GM23338 (cell line): ENCODE measurements at places on chromosomes 4 and X. TPM values are rescaled to one million over a fixed set of nuclear protein-coding genes. Genes with fewer than 3 reads are reported as not detected.
A peak's percentile ranks its signal among the peaks of the same experiment; 100 is the strongest.

DNA sequence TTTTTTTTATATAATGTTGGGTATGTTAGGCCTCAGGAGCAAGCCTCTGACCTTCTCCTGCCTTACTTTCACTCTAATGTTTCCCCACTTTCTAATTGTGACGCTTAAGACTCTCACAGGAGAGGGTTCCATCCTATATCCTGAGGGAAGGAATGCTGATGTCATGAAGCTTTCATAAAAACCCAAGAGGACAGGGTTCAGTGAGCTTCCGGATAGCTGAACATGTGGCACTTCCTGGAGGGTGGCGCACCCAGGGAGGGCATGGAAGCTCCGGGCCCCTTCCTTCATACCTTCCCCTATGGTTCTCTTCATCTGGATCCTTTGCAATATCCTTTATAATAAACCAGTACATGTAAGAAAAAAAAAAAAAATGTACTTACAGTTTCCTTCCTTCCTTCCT, 48.0 kb upstream of the TMPRSS11E start:
- H3K27ac ChIP-seq = no peak overlapping the region
- H3K36me3 ChIP-seq = no peaks in the 10 kb centered on the region
- no peak for DNase-seq
- no peak overlapping the region for H3K4me3 ChIP-seq

- H3K27me3 ChIP-seq = no peaks in the 10 kb centered on the region
- H3K36me3 ChIP-seq = peaks cover 3% of the 10 kb centered on the region; the same call in 1 of the 2 replicates
- H3K4me1 ChIP-seq = peaks cover 7% of the 10 kb centered on the region
Measured at GRCh38 chr4:118683513-118683912, 1.7 kb upstream of the METTL14 start.

GRCh38 chrX:40092808-40093435, 4.8 kb downstream of the BCOR start:
- peaks cover 22% of the 10 kb centered on the region for H3K27me3 ChIP-seq
- peak overlapping the region; percentile 55 for H3K4me3 ChIP-seq
- DNase-seq = peak; percentile 69
- peak overlapping the region; percentile 92 for H3K27ac ChIP-seq
- peaks cover 20% of the 10 kb centered on the region for H3K4me1 ChIP-seq

DNA sequence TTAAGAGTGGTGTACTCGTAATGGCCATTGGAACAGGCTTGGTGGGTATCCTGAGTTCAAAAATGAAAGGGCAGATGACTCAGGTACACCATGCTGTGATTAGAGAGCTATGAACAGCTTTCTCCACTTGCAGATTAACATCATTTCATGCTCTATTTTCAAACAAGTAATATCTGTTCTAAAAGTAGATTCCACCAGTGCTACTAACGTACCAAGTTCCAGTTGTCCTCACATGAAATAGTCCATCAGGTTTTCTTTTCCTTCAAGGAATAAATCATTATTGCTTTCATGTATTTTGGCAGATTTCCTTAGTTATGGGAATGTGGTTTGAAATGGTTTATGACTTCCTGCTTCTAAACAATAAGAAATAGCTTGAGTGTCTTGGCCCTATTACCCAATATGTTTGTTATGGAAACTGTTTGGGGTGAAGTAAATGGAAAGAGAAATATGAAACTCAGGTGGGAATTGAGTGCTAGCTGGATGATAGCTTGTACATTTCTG, 49.9 kb downstream of the PCDH7 start:
- DNase-seq = no peak
- H3K4me3 ChIP-seq = no peak overlapping the region
- H3K36me3 ChIP-seq = no peaks in the 10 kb centered on the region
- no peak overlapping the region for H3K27ac ChIP-seq
- no peaks in the 10 kb centered on the region for H3K27me3 ChIP-seq

DNA sequence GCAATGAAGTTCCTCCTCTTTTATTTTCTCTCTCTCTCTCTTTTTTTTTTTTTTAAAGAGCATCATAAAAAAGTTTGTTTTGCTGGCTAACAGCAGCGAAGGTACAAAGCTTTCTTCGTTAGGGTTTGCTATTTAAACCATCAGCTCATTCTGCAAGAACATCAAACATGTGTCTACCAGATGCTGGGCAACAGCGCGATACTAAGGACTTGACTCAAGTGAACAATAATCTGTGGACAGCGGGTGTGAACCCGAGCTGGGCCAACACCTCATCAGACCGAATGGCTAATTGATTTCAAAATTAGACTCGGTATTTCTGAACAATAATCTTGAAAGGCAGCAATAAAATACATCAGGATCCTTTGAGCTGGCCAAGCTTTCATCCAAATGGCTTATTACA, 246.4 kb downstream of the FBXO8 start:
- no peak for DNase-seq
- H3K4me1 ChIP-seq = peaks cover 26% of the 10 kb centered on the region
- no peak overlapping the region for H3K27ac ChIP-seq
- H3K4me3 ChIP-seq = no peak overlapping the region
- no peaks in the 10 kb centered on the region for H3K36me3 ChIP-seq

DNA sequence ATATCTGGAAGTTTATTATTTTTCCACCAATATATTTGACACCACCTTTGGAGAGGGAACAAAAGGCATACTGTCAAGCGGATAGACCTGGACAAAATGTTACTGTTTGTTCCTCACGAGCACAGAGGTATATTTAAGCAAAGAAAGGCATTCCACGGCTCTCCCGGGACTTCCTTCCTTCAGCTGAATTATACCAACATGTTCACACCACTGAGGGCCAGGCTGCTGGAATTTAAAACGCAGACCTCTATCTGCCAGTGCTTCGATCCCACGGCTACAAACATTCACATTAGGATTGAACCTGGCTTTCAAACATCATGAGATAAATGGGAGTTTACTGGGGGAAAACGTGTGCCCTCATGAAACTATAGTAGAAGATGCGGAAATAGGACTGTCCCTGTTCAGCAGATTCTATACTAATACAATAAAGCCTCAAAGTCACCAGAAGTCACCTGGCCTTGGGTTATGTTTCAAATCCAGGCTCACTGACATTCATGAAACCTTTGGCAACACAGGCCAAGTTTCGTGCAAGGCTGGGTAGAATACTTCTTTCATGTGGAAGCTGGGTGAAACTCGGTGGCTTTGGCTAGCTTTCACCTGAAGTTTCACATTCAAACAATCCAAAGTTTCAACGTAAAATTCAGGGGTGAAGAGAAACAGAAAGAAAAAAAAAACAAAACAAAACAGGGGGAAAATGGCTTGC, 39.5 kb downstream of the SORBS2 start:
- H3K36me3 ChIP-seq = no peaks in the 10 kb centered on the region
- no peak overlapping the region for H3K27ac ChIP-seq
- H3K27me3 ChIP-seq = no peaks in the 10 kb centered on the region
- DNase-seq = no peak
- H3K4me1 ChIP-seq = peaks cover 45% of the 10 kb centered on the region

GRCh38 chrX:71578253-71579135, at the start of gene GCNA:
Gene GCNA, plus strand, starts transcription at chrX:71578437. Its CDS starts 2,385 bp downstream, at chrX:71580822.
- no peak within 1 kb of the TSS for H3K4me3 ChIP-seq
- no peaks in the 10 kb centered on the region for H3K27me3 ChIP-seq
- DNase-seq = no peak
- no peaks in the 10 kb centered on the region for H3K4me1 ChIP-seq
- H3K36me3 ChIP-seq = 0 out of 2 replicates have a peak, but pooled peaks cover 3% of the 10 kb centered on the region

- peak; percentile 47 for DNase-seq
- peak overlapping the region; percentile 61 for H3K4me3 ChIP-seq
- peaks cover 5% of the 10 kb centered on the region; the same call in 1 of the 2 replicates for H3K4me1 ChIP-seq
- H3K27me3 ChIP-seq = peaks cover 36% of the 10 kb centered on the region
- no peak overlapping the region for H3K27ac ChIP-seq
Measured at GRCh38 chr4:1012034-1012739, 761 bp downstream of the FGFRL1 start.

Gene C4orf51
- total RNA-seq = not detected in 2 replicates

Gene FAM9C
- total RNA-seq = not detected in 2 replicates
